ENCODE measurements at places on chromosomes 6 and 20. TPM values are rescaled to one million over a fixed set of nuclear protein-coding genes. Genes with fewer than 3 reads are reported as not detected.

SLC25A27 gene
- total RNA-seq: 33.8 TPM

GRCh38 chr20:2285613-2286012 lies 10.2 kb upstream of the TGM3 start:
- H3K27ac ChIP-seq: peak overlapping the region; percentile 84
- H3K36me3 ChIP-seq: no peaks in the 10 kb centered on the region
- no peak for DNase-seq
- peaks cover 43% of the 10 kb centered on the region for H3K4me1 ChIP-seq
- H3K27me3 ChIP-seq: no peaks in the 10 kb centered on the region
- H3K4me3 ChIP-seq: no peak overlapping the region

RNF182 gene
- total RNA-seq: 4.2 TPM

DNA sequence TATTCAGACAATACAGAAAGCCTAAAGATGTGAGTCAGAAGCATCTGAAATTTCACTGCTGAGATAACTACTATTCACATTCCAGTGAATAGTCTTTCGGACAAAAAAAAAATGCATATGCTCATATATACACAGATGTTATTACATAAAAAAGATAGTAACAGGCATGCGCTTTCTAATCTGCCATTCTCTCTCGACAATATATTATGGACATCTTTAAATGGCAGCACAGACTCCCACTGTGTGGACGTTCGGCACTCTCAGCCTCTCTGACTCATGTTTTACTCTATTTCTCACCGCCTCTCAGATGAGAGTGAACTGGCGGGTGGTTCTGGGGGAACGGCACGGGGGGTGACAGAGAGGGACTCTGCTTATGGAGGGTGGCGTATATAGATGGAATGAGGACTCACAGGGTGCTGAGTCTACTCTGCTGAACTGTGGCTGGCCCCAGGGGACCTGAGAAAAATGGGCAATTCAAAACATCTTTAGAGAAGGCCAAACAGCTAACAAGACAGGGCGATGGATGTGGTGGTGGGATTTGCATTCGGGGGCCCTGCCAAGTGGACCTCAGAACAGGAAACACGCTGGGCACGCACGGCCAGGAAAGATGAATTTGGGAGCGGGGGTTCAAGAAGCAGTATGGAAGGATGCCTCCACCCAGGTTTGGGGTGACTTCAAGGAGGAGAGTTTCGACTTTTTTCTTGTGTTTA lies 68.9 kb downstream of the MDGA1 start:
- H3K27ac ChIP-seq: no peak overlapping the region
- H3K4me3 ChIP-seq: no peak overlapping the region
- H3K27me3 ChIP-seq: peaks cover 31% of the 10 kb centered on the region
- H3K36me3 ChIP-seq: no peaks in the 10 kb centered on the region
- H3K4me1 ChIP-seq: peaks cover 6% of the 10 kb centered on the region

SLC4A11 gene
- total RNA-seq: 2.5 TPM

MUCL3 gene
- total RNA-seq: not detected

- no peak for DNase-seq
- peaks cover 18% of the 10 kb centered on the region for H3K36me3 ChIP-seq
- H3K4me3 ChIP-seq: peak overlapping the region; percentile 89
- peak overlapping the region; percentile 55 for H3K27ac ChIP-seq
Measured at GRCh38 chr20:3045042-3045815, 623 bp upstream of the MRPS26 start.

DNA sequence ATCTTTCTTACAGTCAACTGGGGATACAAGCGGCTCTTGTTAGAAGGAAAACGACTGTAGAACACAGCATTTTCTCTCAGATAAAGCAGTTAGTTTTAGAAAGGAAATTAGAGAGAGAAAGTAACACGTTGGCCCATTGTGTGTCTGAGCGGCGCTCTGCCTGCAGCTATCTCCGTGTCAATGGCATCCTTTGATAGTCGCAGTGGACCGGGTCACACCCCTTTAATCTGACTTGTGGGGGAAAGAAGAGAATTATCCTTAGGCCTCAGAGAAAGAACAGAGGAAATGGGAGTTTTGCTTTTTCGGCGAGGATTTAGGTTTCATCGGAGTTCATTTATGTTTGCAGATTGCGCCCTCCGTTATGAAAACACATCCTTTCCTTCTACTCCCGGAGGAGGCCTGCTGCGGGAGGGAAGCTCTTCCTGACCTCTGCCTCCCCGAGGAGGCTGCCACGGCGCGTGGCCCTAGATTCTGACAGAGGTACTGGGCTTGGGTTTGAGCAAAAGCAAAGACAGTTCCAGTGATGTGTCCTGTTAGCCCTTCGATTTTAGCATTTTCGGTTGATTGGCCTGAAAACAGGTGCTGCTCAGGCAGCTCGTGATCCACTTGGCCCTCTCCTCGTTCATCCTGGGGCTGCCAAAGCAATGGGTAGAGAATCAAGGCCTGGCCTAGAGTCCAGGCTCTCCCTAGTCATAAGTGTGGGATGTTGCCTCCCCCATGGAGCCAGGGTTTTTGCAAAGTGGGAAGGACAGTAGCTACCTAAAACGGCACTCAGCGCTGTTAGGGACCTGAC lies 74.9 kb downstream of the ZDHHC14 start:
- no peaks in the 10 kb centered on the region for H3K27me3 ChIP-seq
- H3K4me1 ChIP-seq: peaks cover 29% of the 10 kb centered on the region
- peaks cover 5% of the 10 kb centered on the region for H3K36me3 ChIP-seq
- no peak for DNase-seq
- no peak overlapping the region for H3K4me3 ChIP-seq

GRCh38 chr6:86357877-86358276 lies 579.5 kb upstream of the HTR1E start:
- H3K4me3 ChIP-seq: no peak overlapping the region
- no peak overlapping the region for H3K27ac ChIP-seq
- no peaks in the 10 kb centered on the region for H3K27me3 ChIP-seq
- no peak for DNase-seq
- no peaks in the 10 kb centered on the region for H3K4me1 ChIP-seq

- DNase-seq: no peak
- no peak overlapping the region for H3K4me3 ChIP-seq
- no peaks in the 10 kb centered on the region for H3K36me3 ChIP-seq
Measured at GRCh38 chr20:52340036-52340634, 148.6 kb upstream of the ZFP64 start.

GRCh38 chr6:149445573-149445972 lies 39.2 kb downstream of the ZC3H12D start:
- H3K27ac ChIP-seq: no peak overlapping the region
- no peak for DNase-seq
- H3K36me3 ChIP-seq: no peaks in the 10 kb centered on the region
- peaks cover 42% of the 10 kb centered on the region for H3K4me1 ChIP-seq
- H3K27me3 ChIP-seq: peaks cover 10% of the 10 kb centered on the region

DNA sequence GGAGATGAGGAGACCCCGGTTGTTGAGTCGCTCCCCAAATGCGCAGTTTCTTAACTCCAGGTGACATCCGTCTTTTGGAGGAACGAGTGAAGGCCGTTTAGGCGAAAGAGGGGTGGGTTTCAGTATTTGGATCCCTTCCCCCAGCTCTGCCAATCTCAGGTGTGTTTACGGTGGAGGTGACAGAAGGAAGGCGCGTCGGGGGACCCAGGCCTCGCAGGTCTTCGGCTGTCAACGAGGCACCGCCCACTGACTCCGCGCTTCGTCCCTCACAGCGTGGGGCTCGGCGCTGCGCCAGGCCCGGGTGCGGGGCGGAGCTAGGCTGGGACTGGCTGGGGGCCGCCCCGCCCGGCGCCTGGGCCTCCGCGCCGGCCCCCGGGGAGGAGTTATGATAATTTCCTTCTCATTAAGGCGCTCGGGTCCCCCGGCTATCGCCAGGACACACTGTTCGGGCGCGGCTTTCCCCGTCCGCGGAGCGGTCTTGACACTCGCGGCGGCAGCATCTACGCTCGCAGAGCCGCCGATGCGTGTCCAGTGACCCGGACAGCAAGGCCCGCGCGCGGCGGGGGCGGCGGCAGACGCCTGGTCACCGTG lies at the start of gene TFAP2C:
Gene TFAP2C (plus strand): TSS at position 434 of the 591 bp plus-strand sequence. CDS start 239 bp downstream, outside the sequence.
- peak within 1 kb of the TSS; percentile 67 for H3K27ac ChIP-seq
- H3K4me3 ChIP-seq: peak within 1 kb of the TSS; percentile 81
- peaks cover 87% of the 10 kb centered on the region for H3K27me3 ChIP-seq
- H3K4me1 ChIP-seq: peaks cover 41% of the 10 kb centered on the region

- H3K4me1 ChIP-seq: peaks cover 6% of the 10 kb centered on the region
- H3K36me3 ChIP-seq: no peaks in the 10 kb centered on the region
- no peak overlapping the region for H3K27ac ChIP-seq
Measured at GRCh38 chr6:131782764-131783163, 25.1 kb upstream of the ENPP1 start.

WFDC13 gene
- not detected for total RNA-seq

DNA sequence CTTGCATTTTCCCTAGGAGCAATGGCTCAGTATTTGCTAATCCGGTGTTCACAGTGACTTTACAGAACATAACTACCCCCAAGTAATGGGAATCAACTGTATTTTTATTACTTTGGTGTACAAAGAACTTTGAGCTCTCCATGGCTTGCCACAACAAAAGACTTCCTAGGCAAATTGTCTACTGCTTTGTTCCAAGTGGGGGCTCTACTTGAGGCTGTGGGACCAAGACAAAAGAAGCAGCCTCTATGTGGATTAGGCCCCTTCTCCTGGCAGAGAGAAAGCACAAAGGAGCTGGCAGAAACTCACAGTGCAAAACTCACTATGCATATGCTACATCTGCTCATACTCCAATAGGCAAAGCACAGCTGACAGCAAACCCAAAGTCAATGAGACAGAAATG lies 853 bp downstream of the WFDC8 start:
- H3K36me3 ChIP-seq: no peaks in the 10 kb centered on the region
- peaks cover 6% of the 10 kb centered on the region for H3K4me1 ChIP-seq
- peaks cover 17% of the 10 kb centered on the region for H3K27me3 ChIP-seq
- H3K4me3 ChIP-seq: no peak overlapping the region
- no peak overlapping the region for H3K27ac ChIP-seq
- DNase-seq: no peak

DNA sequence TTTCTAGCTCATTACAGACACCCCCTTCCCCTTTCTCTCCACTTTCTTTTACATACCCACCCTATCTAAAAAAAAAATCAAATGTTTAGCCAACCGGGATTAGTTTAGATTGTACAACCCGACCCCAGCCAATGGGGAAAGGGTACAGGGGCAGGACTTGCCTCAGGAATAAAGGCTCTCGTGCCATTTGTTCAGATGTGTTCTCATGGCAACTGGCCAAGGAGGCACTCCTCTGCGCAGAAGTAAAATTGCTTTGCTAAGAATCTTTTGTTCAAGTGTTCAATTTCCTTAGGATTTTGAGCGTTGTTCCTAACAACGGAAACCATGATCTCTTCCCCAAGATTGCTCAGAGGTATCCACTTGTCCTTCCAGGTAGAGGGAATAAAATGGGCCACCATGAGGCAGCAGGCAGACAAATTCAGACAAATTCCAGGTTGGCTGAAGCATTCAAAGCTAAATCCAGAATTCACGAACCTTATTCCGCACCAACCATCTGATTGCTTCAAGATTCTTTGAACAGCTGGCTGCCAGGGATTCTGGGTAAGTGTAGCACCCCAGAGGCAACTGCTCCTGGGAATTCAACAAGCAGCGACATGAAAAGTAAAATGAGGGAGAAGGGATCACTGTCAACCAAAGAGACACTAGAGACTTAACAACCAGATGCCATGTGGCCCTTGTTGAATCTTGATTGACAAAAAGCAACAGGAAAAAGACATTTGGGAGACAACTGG lies 431.8 kb downstream of the PREX1 start:
- H3K27ac ChIP-seq: peak overlapping the region; percentile 75
- peaks cover 46% of the 10 kb centered on the region for H3K4me1 ChIP-seq
- peaks cover 6% of the 10 kb centered on the region for H3K27me3 ChIP-seq
- no peak for DNase-seq

GRCh38 chr20:5056801-5057599 lies 55.7 kb upstream of the SLC23A2 start:
- no peak for DNase-seq
- H3K4me3 ChIP-seq: no peak overlapping the region
- H3K27me3 ChIP-seq: no peaks in the 10 kb centered on the region
- H3K4me1 ChIP-seq: no peaks in the 10 kb centered on the region

PNPLA1 gene
- total RNA-seq: 0.14 TPM

CST4 gene
- not detected for total RNA-seq

E2F1 gene
- 18.1 TPM for total RNA-seq

GRCh38 chr6:29941016-29941415 lies 1.3 kb upstream of the HLA-A start:
- peaks cover 12% of the 10 kb centered on the region for H3K4me1 ChIP-seq
- H3K27ac ChIP-seq: no peak overlapping the region
- H3K27me3 ChIP-seq: peaks cover 15% of the 10 kb centered on the region
- peak overlapping the region; percentile 19 for H3K4me3 ChIP-seq

- DNase-seq: no peak
- H3K36me3 ChIP-seq: no peaks in the 10 kb centered on the region
- H3K4me3 ChIP-seq: peak overlapping the region; percentile 65
- H3K4me1 ChIP-seq: peaks cover 11% of the 10 kb centered on the region
- peak overlapping the region; percentile 61 for H3K27ac ChIP-seq
- no peaks in the 10 kb centered on the region for H3K27me3 ChIP-seq
Measured at GRCh38 chr6:6736791-6737654, 148.5 kb downstream of the LY86 start.

GRCh38 chr6:168376120-168376519 lies 56.5 kb upstream of the DACT2 start:
- peaks cover 10% of the 10 kb centered on the region for H3K4me1 ChIP-seq
- H3K36me3 ChIP-seq: no peaks in the 10 kb centered on the region
- H3K4me3 ChIP-seq: no peak overlapping the region
